ENCODE measurements at places on chromosomes 4 and X. TPM values are rescaled to one million over a fixed set of nuclear protein-coding genes. Genes with fewer than 3 reads are reported as not detected.

KLB gene
- 0.06 TPM for total RNA-seq

CENPU gene
- 1.5 TPM for total RNA-seq

XAGE2 gene
- not detected for total RNA-seq

SFRP2 gene
- total RNA-seq: 0.36 TPM

MRPL1 gene
- total RNA-seq: 16.9 TPM

GNRHR gene
- not detected for total RNA-seq

ARR3 gene
- total RNA-seq: not detected

PCDH10 gene
- total RNA-seq: not detected

HDAC8 gene
- total RNA-seq: 19.1 TPM

GPRASP2 gene
- 1.4 TPM for total RNA-seq

RHOXF2 gene
- not detected for total RNA-seq

MAGEE2 gene
- total RNA-seq: not detected

TRO gene
- total RNA-seq: 3.0 TPM

All from T-cell (primary cell).